Fibroblast of lung (primary cell): ENCODE measurements at places on chromosomes 7 and 10. TPM values are rescaled to one million over a fixed set of nuclear protein-coding genes. Genes with fewer than 3 reads are reported as not detected.
A peak's percentile ranks its signal among the peaks of the same experiment; 100 is the strongest.

DNA sequence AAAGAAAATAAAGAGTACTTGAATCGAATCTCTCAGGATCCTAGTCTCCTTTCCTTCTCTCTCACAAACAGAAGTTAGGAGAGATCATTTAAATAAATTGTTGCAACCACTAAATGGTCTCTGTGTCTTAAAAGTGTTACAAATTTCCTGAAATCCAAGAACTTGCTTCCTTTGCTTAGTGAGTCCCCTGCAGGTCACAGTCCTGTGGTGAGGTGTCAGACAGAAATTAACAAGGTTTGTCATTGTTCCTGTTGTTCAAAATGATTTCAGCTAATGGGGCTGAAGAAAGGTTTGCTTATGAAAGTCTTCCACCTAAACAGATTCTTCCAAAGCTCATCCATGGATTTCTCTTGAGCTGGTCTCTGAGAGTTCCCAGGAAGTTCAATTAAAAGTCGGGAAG, 151.6 kb upstream of the SLC26A5 start:
- no peaks in the 10 kb centered on the region for H3K36me3 ChIP-seq
- DNase-seq: no peak
- no peak overlapping the region for H3K27ac ChIP-seq
- no peak overlapping the region for H3K4me3 ChIP-seq

GRCh38 chr7:18040196-18040595, 12.6 kb upstream of the PRPS1L1 start:
- no peak overlapping the region for H3K4me3 ChIP-seq
- no peak overlapping the region for H3K27ac ChIP-seq
- no peaks in the 10 kb centered on the region for H3K4me1 ChIP-seq
- peak; percentile 65 for DNase-seq
- no peaks in the 10 kb centered on the region for H3K27me3 ChIP-seq

DNA sequence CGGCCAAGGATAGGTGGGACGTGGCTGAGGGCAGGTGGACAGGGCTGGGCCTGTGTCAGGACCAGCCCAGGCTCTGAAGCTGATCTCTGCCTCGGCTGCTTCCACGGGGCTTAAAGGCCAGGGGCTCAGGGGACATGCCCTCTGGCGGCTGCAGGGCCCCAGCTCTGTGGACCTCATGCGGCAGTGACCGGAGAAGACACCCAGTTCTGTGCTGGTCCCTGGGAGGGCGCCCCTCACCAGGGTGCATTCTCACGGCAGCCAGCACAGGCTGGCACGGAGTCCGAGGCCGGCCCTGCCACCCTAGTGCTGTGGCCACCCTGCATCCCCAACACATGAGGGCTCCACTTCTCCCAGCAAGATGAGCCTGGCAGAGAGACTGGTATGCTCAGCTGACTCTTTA, 30.3 kb downstream of the YKT6 start:
- H3K4me1 ChIP-seq: no peaks in the 10 kb centered on the region
- H3K27me3 ChIP-seq: peaks cover 2% of the 10 kb centered on the region
- H3K36me3 ChIP-seq: no peaks in the 10 kb centered on the region
- no peak overlapping the region for H3K4me3 ChIP-seq

The NRP1 gene
- total RNA-seq: 362 and 373 TPM in 2 replicates

The PLAC9 gene
- 15.7 and 16.7 TPM in 2 replicates for total RNA-seq
